ENCODE measurements at places on chromosomes 1 and 21.

GRCh38 chr1:62082456-62083363 is 111.9 kb upstream of the L1TD1 start:
- DNase-seq: no peak

DNA sequence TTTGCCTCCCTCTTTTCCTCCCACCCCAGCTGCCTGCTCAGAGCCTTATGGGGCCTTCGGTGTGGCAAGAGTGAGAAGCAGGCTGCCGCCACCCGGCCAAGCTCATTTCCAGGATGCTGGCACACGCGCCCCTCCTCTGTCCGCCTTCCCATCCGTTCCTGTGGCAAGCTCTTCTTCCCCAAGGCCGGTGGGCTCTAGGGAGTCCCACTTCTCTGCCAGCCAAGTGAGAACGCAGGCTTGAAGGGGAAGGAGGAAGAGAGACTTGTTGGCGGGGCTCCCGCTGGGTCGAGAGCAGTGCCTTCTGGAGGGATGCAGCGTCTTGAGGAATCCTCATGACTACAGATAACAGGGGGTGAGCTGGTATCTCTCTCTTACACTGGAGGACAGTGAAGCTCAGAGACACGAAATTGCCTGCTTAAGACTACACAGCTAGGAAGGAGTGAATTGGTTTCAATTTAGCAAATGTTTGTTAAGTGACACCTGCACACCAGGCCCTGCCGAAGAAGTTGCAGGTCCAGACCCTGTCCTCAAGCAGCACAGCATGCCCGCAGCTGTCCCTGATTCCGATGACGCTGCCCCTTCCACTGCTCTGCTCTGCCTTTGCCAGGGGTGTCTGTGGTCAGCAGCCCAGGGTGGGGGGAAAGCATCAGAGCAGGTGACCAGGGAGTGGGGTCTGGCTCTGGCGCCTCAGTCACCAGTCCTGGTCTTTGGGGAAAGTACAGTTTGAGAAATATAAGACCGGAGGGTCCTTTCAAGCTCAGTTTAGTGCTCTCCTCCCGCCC is 40.1 kb upstream of the FOXO6 start:
- no peak for DNase-seq

- DNase-seq: no peak
Observed at GRCh38 chr1:101474039-101474665, 237.3 kb downstream of the S1PR1 start.

DNA sequence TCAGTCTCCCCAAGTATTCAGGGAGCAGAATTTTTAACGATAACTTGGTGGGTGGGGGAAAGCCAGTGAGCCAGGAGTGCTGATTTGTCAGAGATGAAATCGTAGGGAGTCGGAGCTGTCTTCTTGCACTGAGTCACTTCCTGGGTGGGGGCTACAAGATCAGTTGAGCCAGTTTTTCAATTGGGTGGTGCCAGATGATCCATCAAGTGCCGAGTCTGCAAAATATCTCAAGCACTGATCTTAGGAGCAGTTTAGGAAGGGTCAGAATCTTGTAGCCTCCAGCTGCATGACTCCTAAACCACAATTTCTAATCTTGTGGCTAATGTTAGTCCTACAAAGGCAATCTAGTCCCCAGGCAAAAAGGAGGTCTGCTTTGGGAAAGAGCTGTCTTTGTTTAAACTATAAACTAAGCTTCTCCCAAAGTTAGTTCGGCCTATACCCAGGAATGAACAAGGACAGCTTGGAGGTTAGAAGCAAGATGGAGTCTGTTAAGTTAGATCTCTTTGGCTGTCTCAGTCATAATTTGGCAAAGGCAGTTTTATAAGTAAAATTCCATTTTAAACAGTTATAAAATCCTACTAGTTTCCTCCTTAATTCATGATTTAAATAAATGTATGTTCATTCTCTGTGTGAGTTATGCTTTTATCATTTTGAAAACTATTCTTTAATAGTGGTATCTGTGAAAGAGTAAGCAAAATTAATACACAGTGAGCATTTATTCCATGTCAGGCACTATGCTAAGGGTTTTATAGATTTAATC is 51.7 kb downstream of the SLC16A1 start:
- no peak for DNase-seq

GRCh38 chr1:205554026-205554811 is 49.8 kb downstream of the CDK18 start:
- no peak for DNase-seq

DNA sequence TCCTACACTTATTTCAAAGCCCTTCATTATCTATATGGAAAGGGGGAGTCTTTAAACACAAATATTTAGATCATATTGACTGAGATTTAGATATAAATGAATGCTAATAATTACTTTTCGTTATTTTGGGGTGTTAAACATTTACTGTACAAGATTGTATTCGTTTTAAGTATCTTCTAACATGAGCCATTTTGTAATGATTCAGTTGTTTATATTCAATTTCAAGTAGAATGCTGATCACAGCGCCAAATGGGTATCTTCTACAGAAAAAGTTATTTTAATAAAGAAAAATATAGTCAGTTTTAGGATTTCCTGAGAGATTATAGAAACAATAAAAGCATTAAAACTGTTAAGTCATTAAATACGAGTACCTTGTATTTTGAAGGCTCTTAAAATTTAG is 104.5 kb upstream of the HNRNPU start:
- no peak for DNase-seq

GRCh38 chr21:37202221-37203110 is 64.7 kb downstream of the VPS26C start:
- no peak for DNase-seq

DNA sequence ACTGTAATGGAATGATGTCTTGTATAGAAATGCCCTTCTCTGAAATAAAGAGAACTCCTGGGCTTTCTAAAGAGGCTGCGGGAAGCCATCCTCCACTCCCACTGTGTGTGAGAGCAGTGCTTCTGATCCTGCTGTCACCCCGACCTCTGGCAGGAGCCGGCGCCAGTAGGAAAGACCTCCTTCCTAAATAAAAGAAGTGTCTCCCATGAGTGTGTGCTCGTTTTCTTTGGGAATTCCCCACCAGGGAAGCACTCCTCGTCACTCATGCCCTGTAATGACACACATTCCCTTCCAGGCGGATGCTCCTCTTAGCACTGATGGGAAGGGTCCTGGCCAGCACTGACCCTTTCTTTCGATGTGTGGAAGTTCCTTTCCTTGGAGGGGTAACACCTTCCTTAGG is 20.1 kb downstream of the AGT start:
- no peak for DNase-seq

GRCh38 chr1:113818578-113818977 is 6.3 kb upstream of the RSBN1 start:
- no peak for DNase-seq

- DNase-seq: no peak
Observed at GRCh38 chr1:35565742-35566133, 7.4 kb upstream of the TFAP2E start.

DNA sequence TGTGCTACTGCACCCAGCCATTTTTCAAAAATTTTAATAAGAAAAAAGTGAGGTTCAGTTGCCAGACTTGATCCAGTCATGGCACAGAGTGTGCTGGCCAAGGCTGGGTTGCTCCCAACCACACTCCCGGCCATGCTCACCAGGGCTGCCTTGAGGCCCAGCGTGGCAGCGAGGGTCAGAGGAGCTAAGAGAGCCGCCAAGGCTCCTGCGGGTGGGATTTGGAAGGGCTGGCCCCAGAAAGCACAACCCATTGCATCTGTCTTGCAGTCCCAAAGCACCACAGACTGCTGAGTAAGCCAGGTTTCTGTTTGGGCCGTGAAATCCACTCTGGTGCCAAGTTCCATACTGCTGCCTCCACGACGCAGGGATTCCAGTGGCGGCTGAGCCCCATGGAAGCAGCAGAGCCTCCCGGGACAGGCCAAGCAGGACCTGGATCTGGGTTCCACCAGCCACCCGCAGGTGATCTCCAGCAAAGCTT is 22.6 kb downstream of the ZBTB17 start:
- no peak for DNase-seq
